HT-29 (cell line): ENCODE measurements at places on chromosomes 1 and 21. TPM values are rescaled to one million over a fixed set of nuclear protein-coding genes. Genes with fewer than 3 reads are reported as not detected.

The WNT2B gene
- 0.28 and 1.0 TPM in 2 replicates for total RNA-seq

The GBP7 gene
- not detected in 2 replicates for total RNA-seq

The RAVER2 gene
- total RNA-seq, result 12.3 and 12.7 TPM in 2 replicates

The GPR37L1 gene
- total RNA-seq, result 0.69 TPM in 1 of 2 replicates, not detected in the other

The FCRL5 gene
- not detected in 2 replicates for total RNA-seq

The USH2A gene
- total RNA-seq, result not detected in 2 replicates

The PTGER3 gene
- total RNA-seq, result not detected in 2 replicates

The FAM167B gene
- total RNA-seq, result 0.29 TPM in 1 of 2 replicates, not detected in the other

The SIM2 gene
- 9.9 and 11.4 TPM in 2 replicates for total RNA-seq

The MARK1 gene
- not detected in 2 replicates for total RNA-seq

The OR2L8 gene
- not detected in 2 replicates for total RNA-seq

The LCE2C gene
- total RNA-seq, result not detected in 2 replicates

The PGLYRP4 gene
- total RNA-seq, result not detected in 2 replicates

The KRTAP10-5 gene
- not detected in 2 replicates for total RNA-seq

The DEPDC1 gene
- total RNA-seq, result 7.6 and 10.2 TPM in 2 replicates

The RGS5 gene
- 1.7 TPM in 1 of 2 replicates, not detected in the other for total RNA-seq

The PFDN2 gene
- total RNA-seq, result 67.7 and 70.5 TPM in 2 replicates

The TMEM82 gene
- total RNA-seq, result not detected in 2 replicates

The LCE3E gene
- not detected in 2 replicates for total RNA-seq

The IGSF21 gene
- not detected in 2 replicates for total RNA-seq

The GUCA2A gene
- total RNA-seq, result 0.69 and 1.7 TPM in 2 replicates

The BTG2 gene
- total RNA-seq, result 103 and 116 TPM in 2 replicates

The C1orf53 gene
- 4.1 and 12.8 TPM in 2 replicates for total RNA-seq

The TEX38 gene
- total RNA-seq, result 0.20 TPM in 1 of 2 replicates, not detected in the other

The HUNK gene
- not detected in 2 replicates for total RNA-seq
